Anterior cingulate cortex (tissue), 58 donors: ENCODE measurements at places on chromosomes 4 and X.
A peak's percentile ranks its signal among the peaks of the same experiment; 100 is the strongest.

- DNase-seq, result no peak
These were observed 451.1 kb downstream of the PPARGC1A start for GRCh38 chr4:23438764-23439163.

- no peak for DNase-seq
These were observed 1865.5 kb upstream of the TENM3 start for GRCh38 chr4:180377741-180378140.

DNA sequence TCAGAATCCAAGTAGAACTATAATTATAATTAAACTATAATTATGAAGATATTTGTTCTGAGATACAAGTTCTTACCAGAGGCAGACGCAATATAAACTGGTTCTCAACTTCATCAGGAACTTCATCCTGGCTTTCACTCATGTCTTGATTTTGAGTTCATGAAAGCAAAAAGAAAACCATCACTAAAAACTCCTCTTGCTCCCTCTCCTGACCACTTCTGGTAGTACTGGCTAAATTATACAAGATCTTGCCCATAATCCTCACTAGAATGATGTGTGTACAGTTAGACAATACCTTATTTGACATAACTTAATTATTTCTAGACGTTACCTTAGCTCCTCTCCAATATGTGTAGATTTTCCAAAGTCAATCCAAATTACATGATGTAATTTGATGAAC lies 3.7 kb downstream of the TAF7L start:
- DNase-seq, result no peak

DNA sequence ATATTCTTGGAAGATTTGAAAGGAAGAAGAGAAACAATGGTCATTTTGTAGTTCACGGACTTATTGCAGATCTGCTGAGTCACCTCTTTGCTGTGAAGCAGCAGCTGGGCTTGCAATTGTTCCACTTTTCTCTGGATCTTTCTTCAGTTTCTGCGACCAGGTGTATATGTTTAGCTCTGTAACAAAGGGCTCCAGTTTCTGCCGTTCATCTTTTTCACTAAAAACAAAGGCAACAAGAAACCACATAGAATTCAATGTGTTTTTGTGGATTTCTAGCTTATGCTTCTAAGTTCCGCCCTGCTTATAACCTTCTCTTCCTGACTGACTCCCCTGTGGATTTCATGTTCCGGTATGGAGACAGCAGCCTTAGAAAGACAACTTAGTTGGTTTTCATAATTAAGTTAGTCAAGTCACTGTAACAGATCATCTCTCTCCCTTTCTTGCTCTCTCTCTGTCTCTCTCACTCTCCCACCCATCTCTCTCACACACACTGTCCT lies 121.6 kb upstream of the EPHA5 start:
- no peak for DNase-seq

DNA sequence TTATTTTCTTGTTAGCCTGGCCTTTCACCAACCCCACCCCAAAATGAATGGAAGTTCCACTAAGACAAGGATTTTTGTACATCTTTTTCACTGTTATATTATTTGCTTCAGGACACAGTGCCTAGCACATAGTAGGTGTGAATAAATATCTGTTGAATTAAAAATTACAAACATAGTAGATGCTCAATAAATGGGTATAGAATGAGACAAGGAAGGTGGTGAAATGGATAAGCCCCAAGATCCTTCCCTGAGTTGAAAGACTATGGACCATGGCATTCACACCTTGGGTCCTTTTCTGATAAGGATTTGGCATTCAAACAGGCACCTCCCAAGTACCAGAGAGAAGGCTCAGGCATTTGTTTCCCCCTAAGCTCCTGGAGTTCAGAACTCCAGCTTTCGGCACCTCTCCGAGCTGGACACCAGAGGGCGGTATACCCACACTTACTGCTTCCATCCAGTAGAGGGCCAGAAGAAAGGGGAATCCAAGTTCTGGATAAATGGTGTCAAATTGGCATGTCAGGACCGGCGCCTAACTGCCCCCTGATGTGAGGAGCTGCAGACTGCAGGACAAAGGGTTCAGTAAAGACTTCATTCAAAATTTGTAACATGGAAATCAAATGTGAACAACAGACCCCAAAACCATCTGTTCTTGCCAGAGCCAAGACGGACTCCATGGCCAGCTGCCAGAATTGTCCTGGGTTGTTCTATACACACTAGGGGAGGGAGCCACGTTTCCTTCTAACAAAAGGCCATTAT lies 193.0 kb downstream of the GPC3 start:
- peak; percentile 40 for DNase-seq

DNA sequence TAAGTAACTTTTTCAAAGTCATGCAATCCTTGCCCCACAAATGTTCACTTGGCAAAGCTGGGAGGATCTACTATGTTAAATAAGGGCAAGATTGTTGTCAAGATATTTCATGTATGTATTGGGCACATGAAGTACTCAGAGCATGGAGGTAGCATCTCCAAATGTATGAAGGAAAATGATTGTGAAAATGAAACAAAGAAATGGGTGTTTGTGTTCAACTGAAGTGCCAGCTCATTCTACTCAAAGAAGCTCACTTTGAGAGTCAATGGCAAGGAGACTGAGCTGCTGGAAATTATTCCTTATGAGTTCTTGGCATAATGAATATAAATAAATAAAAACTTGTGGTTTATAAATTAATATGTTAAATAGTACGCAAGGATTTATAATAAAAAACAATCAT lies 124.5 kb upstream of the ARSJ start:
- DNase-seq, result no peak

- DNase-seq, result no peak
These were observed 11.0 kb downstream of the STIM2 start for GRCh38 chr4:26871611-26872010.

- DNase-seq, result no peak
These were observed 213.1 kb upstream of the FAT1 start for GRCh38 chr4:186936496-186937375.

GRCh38 chr4:111963158-111963700 lies 182.0 kb upstream of the FAM241A start:
- no peak for DNase-seq

DNA sequence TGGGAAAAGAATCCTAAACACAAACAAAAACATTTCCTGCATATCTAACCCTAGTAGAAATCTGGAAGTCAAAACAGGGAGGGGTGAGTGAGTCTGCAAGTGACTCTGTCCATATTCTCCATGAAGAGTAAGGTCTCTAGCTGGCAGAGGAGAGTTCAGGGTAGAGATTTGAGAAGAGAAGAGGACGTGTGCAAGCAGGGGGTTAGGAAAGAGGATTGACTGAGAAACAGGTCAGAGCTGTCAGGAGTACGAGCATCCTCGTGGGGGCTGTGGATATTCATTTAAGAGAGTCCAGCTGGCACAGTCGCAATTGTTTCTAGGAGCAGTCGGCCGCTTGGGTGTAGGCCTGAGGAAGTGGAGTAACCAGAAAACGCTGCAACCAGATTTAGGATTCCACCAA lies 27.9 kb downstream of the PROM1 start:
- no peak for DNase-seq

- peak; percentile 11 for DNase-seq
These were observed at the start of gene NAP1L3 for GRCh38 chrX:93673056-93673868. Gene NAP1L3, minus strand, starts transcription at chrX:93673578. Its CDS starts 274 bp downstream, at chrX:93673304.

- no peak for DNase-seq
These were observed 1.3 kb downstream of the CHST7 start for GRCh38 chrX:46574774-46575381.

DNA sequence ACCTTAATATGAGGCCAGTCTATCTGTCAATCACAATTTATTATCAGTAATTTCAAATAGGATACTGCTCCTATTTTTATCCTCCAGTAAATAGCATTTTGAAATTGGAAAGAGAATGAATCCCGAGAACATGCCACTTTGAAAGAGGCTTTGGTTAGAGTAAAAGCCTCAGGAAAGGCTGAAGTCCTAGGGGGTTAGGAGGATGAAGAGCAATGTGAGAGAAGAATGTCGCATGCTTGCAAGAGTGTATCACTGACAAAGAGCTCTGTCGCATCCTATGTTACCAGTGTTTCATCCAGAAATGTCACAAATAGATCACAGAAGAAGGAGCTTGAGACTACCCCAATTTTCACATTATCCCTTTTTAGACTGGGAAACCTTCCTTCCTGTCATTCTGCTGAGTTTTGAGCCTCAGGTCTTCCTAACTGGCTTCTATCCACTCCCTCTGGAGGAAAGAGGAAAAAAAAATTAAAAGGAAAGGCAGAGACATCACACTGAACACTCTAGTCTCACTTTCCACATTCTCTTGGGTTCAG lies 39.8 kb downstream of the GPM6A start:
- no peak for DNase-seq

GRCh38 chr4:96003951-96004740 lies 164.3 kb downstream of the PDHA2 start:
- no peak for DNase-seq
